Glomerular endothelial cell (primary cell): ENCODE measurements at places on chromosomes 6 and 20. TPM values are rescaled to one million over a fixed set of nuclear protein-coding genes. Genes with fewer than 3 reads are reported as not detected.

Gene TCF15
- 13.0 and 20.4 TPM in 2 replicates for total RNA-seq

Gene BRD2
- 116 and 138 TPM in 2 replicates for total RNA-seq

Gene MAD2L1BP
- 33.5 and 48.7 TPM in 2 replicates for total RNA-seq

Gene CAP2
- total RNA-seq: 2.7 and 3.7 TPM in 2 replicates

Gene KCNK5
- total RNA-seq: not detected in 2 replicates

Gene DYNLT2
- total RNA-seq: 0.48 and 1.1 TPM in 2 replicates

Gene DEFB125
- not detected in 2 replicates for total RNA-seq

Gene BICRAL
- total RNA-seq: 5.5 and 6.2 TPM in 2 replicates

Gene NT5DC1
- 5.9 and 6.2 TPM in 2 replicates for total RNA-seq

Gene KCNQ5
- 1.1 and 1.6 TPM in 2 replicates for total RNA-seq

Gene SLPI
- not detected in 2 replicates for total RNA-seq

Gene NOTCH4
- total RNA-seq: 66.1 and 242 TPM in 2 replicates

Gene LY6G5C
- 3.7 and 4.1 TPM in 2 replicates for total RNA-seq

- no peak for DNase-seq
Observed at GRCh38 chr6:148943451-148943850, 196.6 kb downstream of the UST start.

GRCh38 chr6:116405652-116406356, 35.1 kb downstream of the DSE start:
- no peak for DNase-seq

DNA sequence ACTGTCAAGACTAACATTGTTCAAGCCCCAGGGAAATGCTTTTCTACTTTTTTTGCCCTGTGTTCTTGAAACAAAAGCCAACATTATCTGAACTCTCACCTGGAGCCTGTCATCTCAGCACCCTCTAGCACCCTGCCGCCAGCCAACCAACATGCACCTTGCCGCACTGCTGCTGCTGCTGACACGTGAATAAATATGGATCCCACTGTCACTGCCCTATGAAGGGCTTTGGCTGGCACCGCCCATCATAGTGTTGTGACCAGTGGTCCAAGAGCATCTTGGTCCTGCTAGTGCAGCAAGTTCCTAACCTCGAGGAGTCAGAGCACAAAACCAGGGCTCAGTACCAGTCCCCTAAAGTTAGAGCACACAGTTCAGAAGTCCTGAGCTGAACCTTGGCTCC, 41.6 kb downstream of the CENPW start:
- no peak for DNase-seq

DNA sequence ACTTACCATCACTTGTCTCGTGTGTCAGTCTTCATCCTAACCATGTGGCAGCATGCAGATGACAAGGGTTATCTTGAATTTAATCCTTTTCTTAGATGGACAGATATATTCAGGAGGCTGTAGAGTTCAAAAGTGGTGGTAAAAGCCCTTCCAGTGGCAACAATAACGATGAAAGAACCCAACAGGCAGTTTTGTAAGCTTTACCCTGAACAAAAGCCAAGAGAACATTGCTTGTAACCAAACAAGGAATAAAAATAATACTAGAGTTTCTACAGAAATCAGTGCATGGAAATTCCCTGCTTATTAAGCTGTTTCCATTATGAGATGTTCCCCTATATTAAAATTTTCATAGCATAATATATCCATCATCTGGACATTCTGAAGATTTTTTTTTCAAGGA, 69.7 kb downstream of the PDE7B start:
- DNase-seq: no peak

- DNase-seq: no peak
Observed at GRCh38 chr6:156189195-156189594, 588.0 kb upstream of the ARID1B start.

GRCh38 chr6:98980819-98981218, 33.1 kb upstream of the FBXL4 start:
- no peak for DNase-seq

GRCh38 chr20:1310071-1310470, 18.9 kb downstream of the SDCBP2 start:
- DNase-seq: no peak

GRCh38 chr6:168194732-168195567, 115.9 kb upstream of the FRMD1 start:
- DNase-seq: no peak

GRCh38 chr6:151627689-151628444, 134.1 kb downstream of the CCDC170 start:
- no peak for DNase-seq

- DNase-seq: peak; percentile 18
Observed at GRCh38 chr20:4369798-4370124, 351.9 kb upstream of the PRND start.

DNA sequence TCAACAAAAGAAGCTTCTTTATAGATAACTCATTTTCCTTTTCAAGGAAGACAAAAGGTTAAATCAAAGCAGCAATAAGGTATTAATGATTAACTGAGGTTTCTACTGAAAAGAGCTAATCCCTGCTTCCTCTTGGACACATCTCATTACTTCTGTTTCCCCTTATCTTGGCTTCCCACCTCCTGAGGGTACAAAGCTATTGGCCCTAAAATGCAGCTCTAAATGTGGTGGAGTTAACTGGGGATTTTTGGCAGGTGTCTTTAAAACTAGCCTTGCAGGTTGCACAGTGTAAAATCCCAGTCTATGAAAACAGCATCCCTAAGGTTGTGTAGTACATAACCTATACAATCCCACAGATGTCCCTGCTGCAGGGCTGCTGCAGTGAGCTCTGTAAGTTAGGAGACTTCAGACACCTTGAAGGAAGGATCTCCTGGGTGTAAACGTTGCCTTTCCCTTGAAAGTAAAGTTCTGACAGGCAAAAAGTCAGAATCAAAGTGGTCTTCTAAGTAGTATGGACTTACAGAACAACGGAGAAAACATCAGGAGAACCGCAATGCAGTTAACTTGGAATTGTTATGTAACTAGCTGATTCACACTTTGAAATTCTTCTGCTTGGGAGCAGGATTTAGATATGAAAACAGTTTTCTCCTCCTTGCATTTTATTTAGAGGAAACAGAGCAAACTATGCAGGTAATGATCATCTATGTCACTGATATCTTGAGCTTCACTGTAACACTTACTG, 71.7 kb upstream of the TRAF3IP2 start:
- DNase-seq: no peak

DNA sequence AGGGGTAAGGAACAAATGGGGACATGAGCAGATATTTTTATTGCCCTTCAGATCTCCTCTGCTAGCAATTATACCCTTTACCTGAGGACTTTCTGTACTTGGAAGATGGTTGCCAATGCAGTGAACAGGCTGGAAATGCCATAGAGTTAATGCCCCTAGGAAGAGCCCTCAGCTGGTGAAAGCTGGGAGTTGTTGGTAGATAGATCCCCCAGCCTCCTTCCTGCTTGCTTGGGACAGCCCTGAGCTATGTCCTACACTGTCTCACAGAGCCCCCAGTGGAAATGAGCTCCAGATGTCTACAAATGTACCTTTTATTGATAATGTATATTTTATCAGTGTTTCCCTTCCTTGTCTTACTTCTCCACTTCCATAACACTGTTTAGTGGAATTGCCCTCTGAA, 87.6 kb upstream of the PAK5 start:
- no peak for DNase-seq

DNA sequence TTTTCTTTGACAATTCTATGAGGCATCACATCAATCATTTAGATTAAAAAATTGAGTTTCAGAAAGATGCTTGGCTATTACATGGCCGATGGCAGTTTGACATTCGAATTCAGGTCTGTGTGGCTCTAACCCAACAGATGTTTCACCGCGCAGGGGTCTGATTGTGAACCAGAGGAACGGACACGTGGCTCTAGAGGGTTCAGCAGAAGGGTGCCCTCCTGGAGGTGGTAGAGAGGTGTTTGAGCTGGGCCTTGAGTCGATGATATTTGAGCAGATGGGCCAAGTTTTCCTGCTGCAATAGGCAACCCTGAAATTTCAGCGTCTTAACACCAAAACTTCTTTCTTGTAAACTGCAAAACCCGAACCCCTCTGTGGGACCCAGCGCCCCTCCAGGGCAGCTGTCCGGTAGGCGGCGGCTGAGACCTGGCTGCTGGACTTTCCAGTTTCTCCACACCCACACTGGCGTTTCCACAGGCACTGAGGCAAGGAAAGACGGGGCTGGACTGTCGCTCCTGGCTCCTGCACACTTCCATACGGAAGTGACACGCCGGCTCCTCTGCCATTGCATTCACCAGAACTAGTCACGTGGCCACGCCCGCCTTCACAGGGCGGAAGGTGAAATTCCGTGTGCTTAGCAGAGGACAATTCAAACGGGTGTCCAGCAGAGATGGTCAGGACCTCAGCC, 11.3 kb upstream of the AFDN start:
- no peak for DNase-seq

DNA sequence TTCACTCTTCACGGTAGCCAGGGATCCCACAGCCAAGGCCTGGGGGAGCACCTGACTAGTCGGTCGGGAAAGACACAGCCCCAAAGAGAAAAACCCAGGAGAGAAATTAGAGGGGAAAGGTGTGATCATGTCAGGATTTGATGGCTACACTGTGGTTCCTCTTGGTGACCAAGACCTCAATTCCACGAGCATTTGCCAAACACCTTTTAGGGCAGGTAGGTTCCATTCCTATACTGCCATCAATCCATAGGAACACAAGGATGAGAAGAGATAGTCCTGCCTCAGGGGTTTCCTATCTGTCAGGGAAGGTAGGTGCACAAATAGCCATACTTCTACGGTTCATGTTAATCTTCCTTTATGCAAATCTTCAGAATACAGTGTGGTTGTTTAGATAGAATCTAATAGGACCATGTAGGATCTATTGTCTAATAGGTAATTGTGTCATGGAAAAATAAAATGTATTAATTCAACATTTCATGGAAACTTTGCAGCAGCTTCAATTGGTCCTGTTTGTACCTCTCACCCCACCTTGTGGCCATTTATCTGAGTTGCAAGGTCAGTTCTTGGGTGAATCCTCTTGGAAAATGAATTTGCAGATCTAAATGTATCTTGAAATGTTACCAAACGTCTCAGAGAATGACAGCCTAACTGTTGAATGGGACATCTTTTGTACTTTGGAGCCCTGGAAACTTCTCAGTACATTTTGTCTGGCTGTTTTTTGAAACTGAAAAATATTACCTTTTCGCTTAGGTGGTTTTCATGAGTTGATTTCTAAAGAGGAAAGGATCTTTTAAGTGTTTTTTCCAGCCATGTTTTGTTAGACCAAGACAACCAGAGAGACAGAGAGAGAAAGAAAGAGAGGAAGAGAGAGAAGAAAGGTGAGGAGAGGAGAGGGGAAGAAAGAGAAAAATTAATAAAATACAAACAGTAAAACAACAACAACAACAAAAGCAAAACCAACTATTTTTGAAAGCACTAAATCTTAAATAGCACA, 33.7 kb upstream of the IYD start:
- DNase-seq: peak; percentile 41

- no peak for DNase-seq
Observed at GRCh38 chr6:48199499-48199898, 88.5 kb upstream of the PTCHD4 start.

DNA sequence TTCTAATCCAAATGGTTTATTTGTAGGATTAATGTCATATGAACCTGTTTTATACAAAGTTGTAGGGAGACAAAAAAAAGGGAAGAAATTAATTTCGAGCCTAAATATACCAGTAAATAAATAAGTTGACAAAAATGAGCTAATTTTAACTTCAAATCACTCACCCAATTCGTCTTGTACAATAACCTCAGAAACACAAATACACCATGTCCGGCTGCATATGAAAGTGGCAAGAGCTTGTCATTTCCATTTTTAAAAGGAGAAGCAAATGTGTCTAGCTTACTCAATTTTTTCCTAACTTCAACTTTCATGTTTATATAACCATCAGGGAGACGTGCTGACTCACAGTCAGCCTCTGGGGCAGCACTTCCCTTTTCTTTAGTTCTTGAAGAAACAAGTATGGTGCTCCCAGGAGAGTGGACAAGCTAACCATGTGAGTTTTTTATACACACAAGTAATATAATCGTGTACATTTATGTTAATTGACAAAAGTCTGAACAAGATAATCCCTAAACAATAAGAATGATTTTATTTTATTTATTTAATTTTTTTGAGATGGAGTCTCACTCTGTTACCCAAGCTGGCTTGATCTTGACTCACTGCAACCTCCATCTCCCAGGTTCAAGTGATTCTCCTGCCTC, 55.5 kb upstream of the SGK1 start:
- no peak for DNase-seq

GRCh38 chr6:114862819-114863218, 520.0 kb upstream of the HS3ST5 start:
- no peak for DNase-seq

DNA sequence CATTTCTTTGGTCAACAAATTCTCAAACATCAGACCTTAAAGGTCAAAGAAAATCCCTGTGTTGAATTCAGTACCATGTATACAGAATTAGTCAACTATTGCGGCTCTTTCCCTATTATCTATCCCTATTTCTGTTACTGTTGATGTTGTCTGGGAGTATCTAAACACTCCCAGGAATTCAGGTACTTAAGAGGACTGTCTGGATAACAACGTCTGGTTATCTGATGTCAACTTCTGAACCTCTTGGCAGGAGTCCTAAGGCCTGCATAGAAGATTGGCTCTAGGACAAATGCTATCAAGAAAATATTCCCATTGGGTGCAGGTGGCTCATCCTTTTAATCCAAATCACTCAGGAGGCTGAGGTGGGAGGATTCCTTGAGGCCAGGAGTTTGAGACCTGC, 255.6 kb downstream of the KHDC1L start:
- no peak for DNase-seq

- DNase-seq: no peak
Observed at GRCh38 chr20:10927936-10928840, 254.4 kb upstream of the JAG1 start.

- DNase-seq: no peak
Observed at GRCh38 chr20:40941133-40941610, 87.5 kb upstream of the TOP1 start.

DNA sequence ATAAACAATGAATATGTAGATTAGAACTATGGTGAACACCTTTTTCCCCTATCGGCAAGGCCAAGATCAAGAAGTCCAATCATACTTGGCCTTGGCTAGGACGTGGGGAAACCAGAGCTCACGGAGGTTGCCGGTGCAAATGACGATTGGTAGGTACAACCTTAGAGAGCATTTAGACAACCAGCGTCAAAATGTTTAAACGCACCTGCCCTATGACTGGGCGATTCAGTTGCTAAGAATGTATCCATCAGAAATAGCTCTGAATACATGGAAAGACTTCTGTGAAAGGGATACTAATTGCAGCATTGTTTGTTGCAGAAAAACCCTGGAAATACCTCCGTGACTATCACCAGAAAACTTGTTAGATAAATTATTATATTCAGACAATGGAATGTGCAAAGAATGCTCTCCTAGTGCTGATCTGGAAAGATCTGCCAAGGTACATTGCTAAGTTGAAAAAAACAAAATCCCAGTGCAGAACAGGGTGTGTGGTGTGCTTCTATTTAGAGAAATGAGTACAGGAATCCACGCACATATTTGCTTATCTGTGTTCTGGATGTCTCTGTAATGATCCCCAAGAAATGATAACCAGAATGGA, 48.0 kb upstream of the PTPN1 start:
- no peak for DNase-seq

GRCh38 chr20:20946122-20946759, 159.9 kb downstream of the LINC00237 start:
- DNase-seq: no peak

GRCh38 chr6:147579667-147580066, 71.2 kb downstream of the SAMD5 start:
- DNase-seq: no peak

GRCh38 chr6:147467886-147468285, 40.6 kb upstream of the SAMD5 start:
- DNase-seq: no peak
